Activated T-helper 1 cell treated with anti-CD3 and anti-CD28 coated beads, Interleukin-2, amount 50 U/mL, for 16 hours (primary cell): ENCODE measurements at places on chromosomes 5 and 9.

GRCh38 chr5:159802661-159803060 is 113.6 kb upstream of the ADRA1B start:
- DNase-seq: no peak

GRCh38 chr5:5854087-5854486 is 431.6 kb downstream of the ICE1 start:
- DNase-seq: no peak

- DNase-seq: no peak
Observed at GRCh38 chr9:112955550-112955949, 56.4 kb downstream of the ZNF883 start.

DNA sequence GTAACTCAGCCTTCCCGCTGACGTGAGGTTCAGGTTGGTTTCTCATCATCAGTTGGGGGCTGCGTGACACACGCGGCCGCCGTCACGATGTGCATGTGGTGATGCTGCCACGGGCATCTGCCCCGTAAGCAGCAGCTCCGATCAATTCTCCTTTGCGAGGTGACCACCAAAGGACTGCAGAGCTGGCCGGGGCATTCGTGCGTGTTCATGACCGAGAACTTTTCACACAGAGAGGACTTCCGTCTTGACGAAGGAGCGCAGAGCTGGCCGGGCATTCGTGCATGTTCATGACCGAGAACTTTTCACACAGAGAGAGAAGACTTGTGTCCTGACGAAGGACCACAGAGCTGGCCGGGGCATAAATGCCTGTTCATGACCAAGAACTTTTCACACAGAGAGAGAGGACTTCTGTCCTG is 3.8 kb upstream of the LCN1 start:
- no peak for DNase-seq

DNA sequence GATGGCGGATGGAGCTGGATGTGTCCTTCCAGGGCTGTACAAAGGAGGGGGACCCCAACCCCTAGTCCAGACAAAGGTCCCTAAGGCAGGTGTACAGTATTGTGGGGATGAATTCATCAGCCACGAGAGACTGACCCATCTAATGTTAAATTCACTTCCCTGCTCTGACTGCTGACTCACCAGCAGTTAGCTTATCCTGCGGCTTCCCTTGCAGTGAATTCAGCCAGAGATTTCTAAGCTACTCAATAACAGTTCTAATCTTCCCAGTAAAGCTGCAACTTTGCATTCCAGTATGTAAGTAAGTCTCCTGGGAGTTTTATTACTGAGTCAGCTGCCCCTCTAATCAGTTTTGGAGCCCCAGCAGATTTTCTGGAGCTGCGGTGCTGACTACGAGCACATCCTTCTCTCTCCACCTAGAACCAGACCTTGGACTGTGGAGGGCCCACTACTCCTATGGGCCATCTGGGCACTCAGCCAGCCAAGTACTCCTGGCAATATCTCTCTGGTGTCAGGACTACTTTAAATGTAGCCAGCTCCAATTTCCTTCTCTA is 16.1 kb downstream of the B4GALT1 start:
- no peak for DNase-seq

DNA sequence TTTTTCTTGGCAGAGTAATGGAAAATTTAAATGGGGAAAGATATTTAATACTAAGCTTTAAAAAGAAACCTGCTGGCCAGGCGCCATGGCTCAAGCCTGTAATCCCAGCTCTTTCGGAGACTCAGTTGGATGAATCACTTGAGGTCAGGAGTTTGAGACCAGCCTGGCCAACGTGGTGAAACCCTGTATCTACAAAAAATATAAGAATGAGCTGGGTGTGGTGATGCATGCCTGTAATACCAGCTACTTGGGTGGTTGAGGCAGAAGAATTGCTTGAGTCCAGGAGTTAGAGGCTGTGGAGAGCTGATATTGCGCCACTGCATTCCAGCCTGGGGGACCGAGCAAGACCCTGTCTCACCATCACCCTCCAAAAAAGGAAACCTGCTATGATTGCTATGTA is 32.8 kb downstream of the TUT7 start:
- no peak for DNase-seq

DNA sequence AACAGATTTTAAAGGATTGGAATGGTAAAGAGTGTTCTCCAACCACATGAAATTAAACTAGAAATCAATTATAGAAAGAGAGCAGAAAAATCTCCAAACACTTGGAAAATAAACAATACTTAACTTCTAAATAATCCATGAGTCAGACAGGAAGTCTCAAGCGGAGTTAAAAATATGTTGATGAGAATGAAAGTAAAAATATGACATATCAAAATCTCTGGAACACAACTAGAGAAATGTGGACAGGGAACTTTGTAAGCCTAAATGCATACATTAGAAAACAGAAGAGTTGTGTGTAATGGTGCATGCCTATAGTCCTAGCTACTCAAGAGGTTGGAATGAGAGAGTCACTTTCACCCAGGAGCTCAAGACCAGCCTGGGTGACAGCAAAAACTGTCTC is 47.9 kb upstream of the ZNF618 start:
- DNase-seq: no peak

DNA sequence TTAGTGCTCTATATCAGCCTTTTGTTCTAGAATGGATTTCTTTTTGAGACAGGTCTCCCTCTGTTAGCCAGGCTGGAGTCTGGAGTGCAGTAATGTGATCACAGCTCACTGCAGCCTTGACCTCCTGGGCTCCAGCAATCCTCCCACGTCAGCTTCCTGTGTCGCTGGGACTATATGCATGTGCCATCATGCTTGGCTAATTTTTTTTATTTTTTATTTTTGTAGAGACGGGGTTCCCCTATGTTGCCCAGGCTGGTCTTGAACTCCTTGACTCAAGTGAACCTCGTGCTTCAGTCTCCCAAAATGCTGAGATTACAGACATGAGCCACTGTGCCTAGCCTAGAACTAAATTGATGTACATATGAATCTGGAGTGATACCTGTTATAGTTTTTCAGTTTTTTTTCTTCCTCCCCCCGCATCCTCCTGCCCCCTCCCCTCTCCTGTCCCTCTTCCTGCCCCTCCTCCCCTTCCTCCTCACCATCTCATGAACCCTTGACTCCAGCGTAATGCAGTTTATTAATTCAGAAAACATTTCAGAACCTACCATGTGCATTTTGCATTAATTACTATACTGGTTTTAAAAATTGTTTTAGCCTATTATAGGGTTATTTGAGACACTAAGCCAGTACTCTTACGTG is 37.4 kb upstream of the TNFAIP8 start:
- DNase-seq: no peak

DNA sequence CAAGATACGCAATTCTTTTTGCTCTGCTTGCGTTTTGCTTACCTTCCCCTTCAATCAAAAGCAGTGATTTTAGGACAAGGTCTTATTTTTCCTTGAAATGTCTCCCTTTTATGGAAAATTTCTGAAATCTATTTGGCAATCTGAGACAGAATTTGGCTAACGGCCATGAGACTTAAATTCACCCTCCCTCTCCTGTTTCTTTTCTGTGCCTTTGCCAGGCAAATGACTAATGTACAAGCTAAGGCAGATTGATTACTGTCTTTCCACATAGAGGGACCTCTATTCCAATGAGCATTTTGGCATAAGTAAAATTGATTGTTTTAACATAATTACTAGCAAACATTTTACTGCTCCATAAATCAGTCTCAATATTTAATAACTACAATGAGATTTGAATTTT is 31.7 kb downstream of the FAM81B start:
- no peak for DNase-seq

- DNase-seq: no peak
Observed at GRCh38 chr5:143101121-143101520, 302.4 kb downstream of the NR3C1 start.

- DNase-seq: no peak
Observed at GRCh38 chr5:88776692-88777091, 106.3 kb downstream of the MEF2C start.

DNA sequence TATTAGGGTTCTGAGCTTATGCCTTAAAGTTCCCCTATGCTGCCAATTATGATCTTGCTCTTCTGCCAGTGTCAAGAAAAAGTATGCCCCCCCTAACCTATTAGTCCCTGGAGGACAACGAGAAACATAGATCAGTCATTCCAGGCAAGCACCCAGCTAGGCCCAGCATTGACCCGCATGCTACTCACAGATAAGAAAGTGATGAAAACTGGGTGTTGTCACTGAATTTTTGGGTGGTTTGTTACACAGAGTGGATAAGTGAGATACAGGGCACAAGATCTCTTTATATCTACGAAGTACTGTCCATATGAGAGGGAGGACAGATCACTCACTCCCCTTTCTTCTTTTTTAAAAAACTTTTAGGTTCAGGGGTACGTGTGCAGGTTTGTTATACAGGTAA is 6.4 kb upstream of the TEX48 start:
- no peak for DNase-seq

DNA sequence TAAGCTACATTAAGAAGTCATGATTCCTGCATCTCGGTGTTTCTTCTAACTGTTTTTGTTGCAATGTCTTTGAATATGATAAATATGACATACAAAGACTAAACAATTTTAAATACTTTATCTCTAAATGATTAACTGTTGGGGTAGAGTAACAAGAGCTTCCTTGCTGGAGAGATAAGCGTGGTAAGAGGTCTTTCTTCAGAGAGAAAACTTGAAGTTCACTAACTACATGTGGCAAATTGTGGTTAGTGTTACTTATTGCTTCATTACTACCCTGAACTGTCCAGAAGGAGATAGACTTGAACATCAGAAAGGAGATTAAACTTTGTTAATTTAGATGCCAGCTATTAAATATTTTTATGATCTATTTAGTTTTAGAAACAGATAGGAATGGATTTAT is 7.0 kb upstream of the ARSB start:
- DNase-seq: no peak

GRCh38 chr5:65749221-65749844 is 27.3 kb downstream of the NLN start:
- DNase-seq: no peak

GRCh38 chr9:365436-365835 is 150.8 kb downstream of the DOCK8 start:
- DNase-seq: no peak

GRCh38 chr5:179485845-179486575 is 64.3 kb upstream of the RUFY1 start:
- no peak for DNase-seq

- DNase-seq: no peak
Observed at GRCh38 chr9:121268598-121268850, 562 bp downstream of the GSN start.

DNA sequence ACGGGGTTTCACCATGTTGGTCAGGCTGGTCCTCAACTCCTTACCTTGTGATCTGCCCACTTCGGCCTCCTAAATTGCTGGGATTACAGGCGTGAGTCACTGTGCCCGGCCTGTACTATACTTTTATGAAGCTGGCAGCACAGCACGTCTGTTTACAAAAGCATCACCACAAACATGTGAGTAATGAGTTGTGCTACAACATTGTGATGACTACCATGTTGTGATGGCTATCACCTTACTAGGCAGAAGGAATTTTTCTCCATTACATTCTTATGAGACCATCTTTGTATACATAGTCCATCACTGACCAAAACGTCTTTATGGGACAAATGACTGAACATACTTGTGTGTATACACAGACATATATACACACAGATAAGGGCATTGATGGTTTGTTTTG is 1019.0 kb downstream of the CDH18 start:
- DNase-seq: no peak

DNA sequence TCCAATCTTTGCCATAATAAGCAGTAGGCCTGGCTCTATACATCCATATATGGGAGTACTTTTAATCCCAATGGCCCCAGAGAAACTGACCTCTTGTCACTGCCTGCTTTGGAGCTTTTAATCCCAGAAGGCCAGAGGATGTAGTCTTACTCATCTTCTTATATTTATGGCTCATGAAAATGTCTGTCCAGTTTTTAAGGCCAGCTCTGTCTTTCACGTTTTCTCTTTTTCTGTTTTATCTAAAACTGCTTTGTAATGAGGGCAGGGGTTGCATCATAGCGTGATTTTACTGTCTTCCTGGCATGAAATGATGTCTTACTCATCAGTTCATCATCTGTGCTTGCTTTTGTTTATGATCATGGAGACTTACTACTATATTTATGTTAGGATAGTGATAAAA is 1094.9 kb downstream of the MAT2B start:
- DNase-seq: no peak

GRCh38 chr5:144072518-144072927 is 97.9 kb downstream of the YIPF5 start:
- DNase-seq: no peak

DNA sequence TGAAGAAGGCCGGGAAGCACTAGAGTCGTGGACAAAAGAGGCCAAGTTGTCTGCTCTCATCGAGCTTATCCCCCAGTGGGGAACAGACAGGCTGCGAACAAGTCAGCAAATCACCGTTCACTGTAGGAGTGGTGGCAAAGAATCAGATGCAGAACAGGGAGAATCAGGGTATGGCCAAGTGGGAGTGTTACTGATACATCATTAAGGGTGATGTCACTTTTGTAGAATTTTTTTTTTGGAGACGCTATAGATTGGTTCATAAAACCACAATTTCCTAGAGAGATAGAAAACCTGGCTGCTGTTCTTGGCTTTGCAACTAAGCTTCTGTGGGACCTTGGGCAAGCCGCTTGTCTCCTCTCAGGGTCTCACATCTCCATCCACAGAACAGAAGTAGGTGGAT is 21.3 kb downstream of the SPRY4 start:
- DNase-seq: no peak

DNA sequence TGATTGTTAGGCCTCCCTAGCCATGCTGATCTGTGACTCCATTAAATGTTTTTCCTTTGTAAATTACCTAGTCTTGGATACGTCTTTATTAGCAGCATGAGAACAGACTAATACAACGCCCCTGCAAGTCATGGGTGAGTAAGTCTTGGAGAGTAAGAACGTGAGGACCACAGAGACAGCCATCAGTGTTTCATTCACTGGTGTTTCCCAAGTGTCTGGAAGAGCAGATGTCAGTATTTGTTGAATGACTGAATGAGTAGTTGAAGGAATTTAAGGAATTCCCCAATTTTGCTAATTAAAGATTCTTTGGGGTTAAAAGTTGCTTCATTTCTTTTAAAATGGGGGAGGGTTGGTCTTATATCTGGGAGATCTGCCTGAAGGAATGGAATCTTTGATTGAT is 178.8 kb downstream of the TRIO start:
- DNase-seq: no peak

GRCh38 chr9:20353931-20354652 is 268.2 kb downstream of the MLLT3 start:
- no peak for DNase-seq
